Mammary epithelial cell (primary cell): ENCODE measurements at places on chromosomes 2 and 18.

DNA sequence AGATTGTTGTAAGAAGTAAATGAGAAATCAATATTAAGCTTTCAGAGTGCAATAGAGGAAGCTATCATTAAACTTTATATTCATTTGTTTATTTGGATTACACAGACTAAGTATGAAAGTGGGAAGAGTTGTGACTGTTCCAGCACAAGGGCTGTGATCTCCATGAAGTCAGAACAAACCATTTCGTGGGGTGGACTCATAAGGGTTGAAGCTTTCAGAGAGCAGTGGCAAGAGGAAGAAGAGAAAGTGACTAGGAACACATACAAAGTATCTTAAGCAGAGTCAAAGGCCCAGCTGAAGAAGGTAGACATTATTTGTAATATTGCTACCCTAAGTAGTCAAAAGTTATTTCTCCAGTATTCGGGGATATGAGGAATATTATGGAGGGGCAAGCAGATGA lies 117.0 kb downstream of the ARHGAP15 start:
- DNase-seq: no peak

DNA sequence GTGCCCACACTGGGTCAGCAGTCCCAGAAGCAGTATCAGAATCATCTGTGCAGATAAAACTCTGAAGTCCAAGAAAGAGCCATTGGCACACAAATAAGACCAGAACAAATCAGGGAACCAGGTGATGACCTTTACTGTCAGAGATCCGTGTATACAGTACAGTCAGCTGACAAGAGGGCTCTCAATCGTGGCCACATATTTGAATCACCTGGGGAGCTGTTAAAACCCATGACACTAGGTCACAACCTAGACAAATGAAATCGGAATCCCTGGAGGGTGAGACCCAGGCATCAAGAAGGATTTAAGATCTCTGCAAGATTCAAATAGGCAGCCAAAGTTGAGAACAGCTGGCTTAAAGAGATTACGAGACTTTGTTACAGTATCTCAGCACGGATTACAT lies 807.1 kb downstream of the RNF144A start:
- no peak for DNase-seq

DNA sequence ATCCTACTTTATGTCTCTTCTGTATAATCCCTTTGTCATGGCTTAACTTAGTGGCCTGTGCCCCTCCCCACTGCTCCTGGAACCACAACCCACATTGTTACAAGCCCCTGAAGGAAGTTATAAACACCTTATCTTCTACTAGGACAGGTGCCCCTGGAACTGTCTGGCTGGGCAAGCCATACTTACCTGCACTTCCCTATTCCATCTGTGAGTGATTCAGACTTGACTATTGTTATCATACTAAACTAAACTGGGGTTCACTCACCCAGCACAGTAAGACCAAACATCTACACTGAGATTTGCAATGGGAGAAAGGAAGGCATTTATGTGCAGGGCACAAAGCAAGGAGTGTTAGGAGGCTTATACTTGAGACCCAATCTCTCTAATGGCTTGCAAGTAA lies 3.7 kb upstream of the UGT1A6 start:
- no peak for DNase-seq

DNA sequence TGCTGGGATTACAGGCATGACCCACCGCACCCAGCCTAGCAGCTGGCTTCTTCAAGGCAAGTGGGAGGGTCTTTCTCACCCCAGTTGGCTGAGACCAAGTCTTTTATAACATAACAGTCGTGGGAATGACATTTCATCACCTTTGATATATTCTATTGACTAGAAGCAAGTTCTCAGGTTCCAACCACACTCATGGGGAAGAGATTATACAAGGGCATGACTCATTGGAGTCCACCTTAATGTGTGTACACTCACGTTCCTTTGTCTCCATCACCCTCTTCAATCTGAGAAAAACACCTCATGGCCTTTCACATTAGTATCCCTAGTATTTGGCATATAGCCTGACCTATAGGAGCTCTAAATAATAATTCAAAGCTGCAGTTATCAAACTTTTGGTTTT lies 2.8 kb upstream of the BBS5 start:
- peak; percentile 80 for DNase-seq

- no peak for DNase-seq
These were observed 64.6 kb downstream of the NAPG start for GRCh38 chr18:10590412-10590811.
